Fibroblast of lung (primary cell): ENCODE measurements at places on chromosomes 2 and 18. TPM values are rescaled to one million over a fixed set of nuclear protein-coding genes. Genes with fewer than 3 reads are reported as not detected.

DNA sequence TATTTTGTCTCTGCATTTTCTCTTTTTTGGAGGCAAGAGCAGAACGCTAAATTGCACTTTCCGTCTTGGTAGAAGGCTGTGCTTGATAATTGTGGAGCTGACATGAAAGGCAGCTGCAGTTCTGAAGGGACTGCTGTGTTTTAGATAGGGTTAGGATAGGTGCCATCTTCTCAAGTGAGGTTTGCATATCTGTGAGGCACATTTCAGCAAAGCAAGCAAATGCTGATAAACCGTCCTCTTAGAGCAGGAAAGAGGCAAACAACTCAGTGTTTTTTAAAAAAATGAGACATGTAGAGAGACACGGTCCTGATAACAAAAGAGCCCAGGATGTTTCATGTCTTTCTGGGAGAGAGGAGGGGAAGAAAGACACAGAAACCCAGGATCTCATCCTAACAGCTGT is 217.7 kb downstream of the SOCS6 start:
- DNase-seq: no peak

Gene LHCGR
- total RNA-seq: not detected in 2 replicates

Gene VPS54
- 25.7 and 29.7 TPM in 2 replicates for total RNA-seq

GRCh38 chr2:128379021-128380015 is 60.6 kb upstream of the HS6ST1 start:
- peak; percentile 61 for DNase-seq

DNA sequence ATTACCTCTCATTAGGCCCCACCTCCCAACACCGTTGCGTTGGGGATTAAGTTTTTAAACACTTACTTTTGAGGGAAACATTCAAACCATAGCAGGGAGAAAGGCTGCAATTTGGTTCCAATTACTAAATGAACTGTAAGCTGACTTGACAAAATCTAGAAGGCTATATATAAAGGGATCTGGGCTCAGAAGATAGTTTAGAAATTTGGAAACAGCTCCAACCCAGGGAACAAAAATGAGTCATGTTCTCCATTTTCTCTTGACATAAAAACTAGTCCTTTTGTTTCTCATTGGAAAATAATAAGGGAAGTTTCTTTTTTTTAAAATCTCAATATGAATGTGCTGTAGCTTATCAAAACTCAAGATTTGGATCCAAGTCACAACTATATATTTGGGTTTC is 17.5 kb downstream of the MOGAT1 start:
- peak; percentile 23 for DNase-seq

- DNase-seq: no peak
Observed at GRCh38 chr2:36337354-36337753, 18.2 kb upstream of the CRIM1 start.

GRCh38 chr2:72695676-72696075 is 130.2 kb downstream of the EXOC6B start:
- no peak for DNase-seq

DNA sequence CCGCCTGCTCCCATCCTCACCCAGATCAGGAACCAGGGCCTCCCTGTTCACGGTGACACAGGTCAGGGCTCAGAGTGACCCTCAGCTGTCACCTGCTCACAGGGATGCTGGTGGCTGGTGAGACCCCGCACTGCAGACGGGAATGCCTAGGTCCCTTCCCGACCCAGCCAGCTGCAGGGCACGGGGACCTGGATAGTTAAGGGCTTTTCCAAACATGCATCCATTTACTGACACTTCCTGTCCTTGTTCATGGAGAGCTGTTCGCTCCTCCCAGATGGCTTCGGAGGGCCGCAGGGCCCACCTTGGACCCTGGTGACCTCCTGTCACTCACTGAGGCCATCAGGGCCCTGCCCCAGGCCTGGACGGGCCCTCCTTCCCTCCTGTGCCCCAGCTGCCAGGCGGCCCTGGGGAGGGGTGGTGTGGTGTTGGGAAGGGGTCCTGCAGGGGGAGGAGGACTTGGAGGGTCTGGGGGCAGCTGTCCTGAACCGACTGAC is 31.7 kb downstream of the GPC1 start:
- no peak for DNase-seq

Gene GPR45
- total RNA-seq: not detected in 2 replicates

- DNase-seq: no peak
Observed at GRCh38 chr18:59360381-59360780, 1.3 kb upstream of the LMAN1 start.

GRCh38 chr18:65988386-65988785 is 237.6 kb downstream of the CDH7 start:
- no peak for DNase-seq

DNA sequence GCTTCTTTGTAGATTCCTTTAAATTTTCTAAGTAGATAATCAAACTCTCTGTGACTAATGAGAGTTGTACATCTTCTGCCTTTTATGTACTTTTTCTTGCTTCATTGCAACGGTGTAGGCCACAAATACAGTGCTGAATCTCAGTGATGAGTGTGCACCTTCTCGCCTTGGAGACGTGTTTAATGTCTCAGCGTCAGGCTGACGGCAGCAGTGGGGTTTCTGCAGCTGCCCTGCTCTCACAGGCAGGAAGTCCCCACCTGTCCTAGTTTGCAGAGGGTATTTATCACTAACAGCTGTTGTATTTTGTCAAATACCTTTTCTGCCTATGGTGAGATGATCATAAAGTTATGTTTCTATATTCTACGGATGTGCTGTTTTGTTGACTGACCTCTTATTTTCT is 13.3 kb downstream of the AGXT start:
- DNase-seq: no peak

GRCh38 chr18:46712406-46712805 is 44.4 kb downstream of the ST8SIA5 start:
- DNase-seq: peak; percentile 63

Gene ANKRD62
- not detected in 2 replicates for total RNA-seq

Gene RAPH1
- total RNA-seq: 15.4 and 21.1 TPM in 2 replicates
